ENCODE measurements at places on chromosomes 11 and 22.

DNA sequence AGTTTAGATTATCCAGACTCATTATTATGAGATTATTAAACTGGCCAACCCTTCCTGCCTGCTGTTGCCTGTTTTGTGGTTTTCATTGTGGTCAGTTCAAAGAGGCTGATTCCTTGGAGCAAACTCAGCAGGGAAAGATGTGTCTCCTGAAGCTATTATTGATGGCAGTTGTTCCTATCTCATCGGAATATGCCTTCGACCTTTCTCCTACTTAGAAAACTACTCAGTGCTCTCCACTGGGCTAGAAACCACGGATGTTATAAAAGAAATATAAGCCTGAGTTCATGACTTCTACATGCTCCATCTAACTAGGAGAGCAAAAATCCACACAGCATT is 80.2 kb upstream of the NAV2 start:
- DNase-seq: no peak

GRCh38 chr11:14418801-14419417 is 59.9 kb upstream of the RRAS2 start:
- peak; percentile 1 for DNase-seq

DNA sequence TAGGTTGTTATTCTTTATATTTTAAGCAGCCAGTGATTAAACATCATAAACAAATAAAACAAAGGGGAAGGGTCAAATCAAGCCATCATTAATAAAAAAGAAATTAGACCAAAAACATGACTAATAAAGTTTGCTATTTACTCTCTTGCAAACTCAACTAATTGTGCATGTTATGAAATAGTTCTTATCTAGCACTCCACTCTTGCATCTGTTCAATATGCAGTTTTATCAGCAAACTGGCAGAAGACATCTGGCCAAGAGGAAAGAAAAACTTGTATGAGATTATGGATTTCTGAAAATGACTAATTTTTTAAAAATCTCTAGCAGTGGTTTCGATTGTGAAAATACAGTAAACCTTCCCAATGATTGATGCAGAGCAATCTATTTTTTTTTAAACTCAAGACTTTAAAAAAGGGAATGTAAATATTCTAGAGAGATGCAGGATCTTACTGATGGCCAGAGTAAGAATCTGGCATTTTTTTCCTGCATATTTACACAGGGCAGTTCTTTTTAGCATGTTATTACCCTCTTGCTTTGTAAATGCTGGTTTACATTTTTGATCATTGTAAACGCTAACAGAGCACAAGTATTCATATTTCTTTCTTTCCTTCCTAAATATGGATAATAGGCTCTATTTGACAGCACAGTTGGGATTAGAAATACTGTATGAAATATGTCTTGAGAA is 83.3 kb downstream of the GRIA4 start:
- DNase-seq: no peak

DNA sequence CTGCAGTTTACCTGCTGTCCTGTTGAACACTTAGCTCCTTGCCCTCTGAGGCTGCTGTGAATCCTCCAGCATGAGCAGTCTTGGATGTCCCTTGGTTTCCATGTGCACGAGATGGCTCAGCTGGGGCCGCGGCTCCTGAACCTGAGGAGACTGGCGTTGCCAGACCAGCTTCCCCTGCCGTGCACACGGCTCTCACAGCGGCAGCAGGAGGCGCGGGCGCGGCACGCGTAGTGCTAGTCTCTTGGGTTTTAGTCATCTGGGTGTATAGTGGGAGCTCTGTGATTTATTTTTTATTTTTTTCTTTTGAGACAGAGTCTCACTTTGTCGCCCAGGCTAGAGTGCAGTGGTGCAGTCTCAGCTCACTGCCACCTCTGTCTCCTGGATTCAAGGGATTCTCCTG is 54.8 kb downstream of the MUC6 start:
- DNase-seq: no peak

GRCh38 chr11:115385226-115385625 is 119.0 kb downstream of the CADM1 start:
- DNase-seq: no peak

DNA sequence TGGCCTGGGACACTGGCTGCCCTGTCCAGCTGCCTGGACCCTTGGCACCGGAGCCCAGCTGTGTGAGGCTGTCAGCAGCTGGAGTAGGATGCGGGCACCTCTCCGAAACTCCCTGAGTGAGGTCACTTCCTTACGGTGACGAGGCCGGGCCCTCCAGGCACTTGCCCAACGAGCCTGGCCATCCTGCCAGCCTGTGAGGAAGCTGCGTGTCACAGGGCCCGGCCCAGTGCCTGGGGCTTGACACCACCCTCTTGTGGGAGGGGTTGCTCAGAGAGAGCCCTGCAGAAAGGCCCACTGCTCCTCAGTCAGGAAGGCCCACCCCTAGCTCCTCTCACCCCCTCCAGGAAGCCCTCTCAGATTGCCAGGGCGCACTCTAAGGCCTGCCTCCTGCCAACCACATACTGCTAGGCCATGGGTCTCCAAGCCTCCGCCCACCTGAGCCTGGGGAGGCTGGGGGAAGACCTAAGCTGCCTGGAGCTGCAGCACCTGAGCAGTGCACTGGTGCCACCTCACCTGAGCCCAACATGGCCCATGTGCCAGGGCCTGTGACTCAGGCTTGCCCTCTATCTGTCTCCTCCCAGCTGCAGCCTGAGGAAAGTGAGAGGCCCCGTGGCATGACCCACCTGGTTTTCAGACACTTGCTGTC is 4.3 kb upstream of the PHLDA2 start:
- DNase-seq: no peak

Measured in NCI-H2081 (cell line).